ENCODE measurements at places on chromosomes 12 and 14.

DNA sequence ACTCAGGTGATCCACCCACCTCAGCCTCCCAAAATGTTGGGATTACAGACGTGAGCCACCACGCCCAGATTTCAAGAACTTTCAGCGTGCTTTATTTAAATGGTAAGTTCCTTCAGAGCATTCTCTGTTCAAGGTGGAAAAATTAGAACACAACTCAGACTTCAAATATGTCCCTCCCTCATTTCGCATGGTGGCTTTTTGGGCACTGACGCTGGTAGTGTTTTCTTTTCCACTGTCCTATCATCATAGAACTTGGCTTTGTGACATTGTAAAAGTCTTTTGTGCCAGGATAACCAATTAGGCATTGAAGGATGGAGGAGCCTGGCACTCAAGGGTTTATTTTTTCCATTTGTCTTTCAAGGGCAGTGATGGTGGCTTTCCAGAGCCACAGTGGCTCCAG lies 190.8 kb downstream of the NUAK1 start:
- no peak for DNase-seq

- no peak for DNase-seq
These were observed 42.6 kb downstream of the TRAFD1 start for GRCh38 chr12:112167718-112168525.

DNA sequence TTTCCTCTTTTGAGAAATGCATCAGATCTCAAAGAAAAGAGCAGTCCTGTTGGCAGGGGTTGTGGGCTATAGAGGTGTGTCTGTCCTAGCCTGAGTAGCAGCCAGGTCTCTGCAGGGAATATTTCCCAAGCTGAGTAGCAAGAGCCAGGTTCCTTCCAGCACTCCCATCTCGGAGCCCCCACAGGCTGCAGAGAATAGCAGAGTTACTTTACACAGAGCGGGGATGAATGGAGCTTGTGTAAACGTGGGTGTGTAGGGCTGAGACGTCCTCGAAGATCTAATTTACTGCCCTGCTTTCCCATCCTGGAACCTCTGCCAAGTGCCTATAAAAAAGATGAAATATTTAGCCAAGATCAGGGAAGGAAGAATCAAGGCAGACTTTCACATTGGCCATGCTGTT lies 156.6 kb downstream of the TSPAN9 start:
- DNase-seq: no peak

DNA sequence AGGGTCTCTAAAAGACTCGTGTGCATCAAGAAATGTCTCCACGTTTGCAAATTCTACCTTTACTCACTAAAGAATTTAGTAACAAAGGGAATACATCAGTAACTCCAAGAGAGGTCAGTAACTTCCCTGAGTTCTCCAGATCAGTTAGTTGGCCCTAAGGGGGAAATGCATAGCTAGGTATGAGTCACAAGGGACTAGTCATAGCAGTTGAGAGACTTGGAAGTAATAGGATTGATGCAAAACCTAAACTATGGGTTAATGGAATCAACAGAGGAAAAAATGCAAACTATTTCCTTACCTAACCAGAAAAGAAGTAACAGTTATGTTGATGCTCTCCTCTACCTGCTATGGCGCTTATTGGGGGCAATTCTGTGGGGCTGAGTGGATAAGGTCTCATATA lies 148.8 kb upstream of the GARIN6 start:
- no peak for DNase-seq

DNA sequence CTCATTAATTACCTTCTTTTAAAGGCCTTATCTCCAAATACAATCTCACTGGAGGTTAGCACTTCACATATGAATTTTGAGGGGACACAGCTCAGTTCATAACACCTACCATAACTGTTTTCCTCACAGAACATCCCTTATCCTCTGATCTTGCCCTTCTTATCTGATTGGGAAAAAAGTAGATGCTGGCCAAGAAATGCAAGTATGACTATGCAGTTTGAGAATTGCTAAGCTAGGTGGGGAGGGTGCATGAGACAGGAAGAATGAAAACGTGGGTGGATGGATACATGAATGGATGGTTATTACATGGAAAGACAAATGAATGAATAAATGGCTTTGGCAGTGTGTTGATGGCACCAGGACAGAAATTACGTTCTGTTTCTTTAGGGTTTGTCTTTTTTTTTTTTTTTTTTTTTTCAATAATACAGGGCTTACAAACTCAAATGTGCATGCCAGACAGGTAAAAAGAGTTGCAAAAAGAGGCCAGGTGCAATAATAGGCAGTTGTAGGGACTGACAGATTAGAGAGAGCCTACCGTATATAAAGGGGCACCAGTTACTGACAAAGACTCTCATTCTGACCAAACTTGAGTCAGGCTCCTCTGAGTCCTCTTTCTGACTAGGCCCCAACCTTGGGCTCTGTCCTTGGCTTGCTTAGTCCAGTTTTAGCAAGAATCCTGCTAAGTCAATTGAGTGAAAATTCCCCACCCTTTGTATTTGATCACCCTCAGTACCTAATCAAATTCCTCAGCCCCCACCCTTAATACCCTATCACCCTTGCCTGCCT lies 304.9 kb downstream of the ZFP36L1 start:
- no peak for DNase-seq

DNA sequence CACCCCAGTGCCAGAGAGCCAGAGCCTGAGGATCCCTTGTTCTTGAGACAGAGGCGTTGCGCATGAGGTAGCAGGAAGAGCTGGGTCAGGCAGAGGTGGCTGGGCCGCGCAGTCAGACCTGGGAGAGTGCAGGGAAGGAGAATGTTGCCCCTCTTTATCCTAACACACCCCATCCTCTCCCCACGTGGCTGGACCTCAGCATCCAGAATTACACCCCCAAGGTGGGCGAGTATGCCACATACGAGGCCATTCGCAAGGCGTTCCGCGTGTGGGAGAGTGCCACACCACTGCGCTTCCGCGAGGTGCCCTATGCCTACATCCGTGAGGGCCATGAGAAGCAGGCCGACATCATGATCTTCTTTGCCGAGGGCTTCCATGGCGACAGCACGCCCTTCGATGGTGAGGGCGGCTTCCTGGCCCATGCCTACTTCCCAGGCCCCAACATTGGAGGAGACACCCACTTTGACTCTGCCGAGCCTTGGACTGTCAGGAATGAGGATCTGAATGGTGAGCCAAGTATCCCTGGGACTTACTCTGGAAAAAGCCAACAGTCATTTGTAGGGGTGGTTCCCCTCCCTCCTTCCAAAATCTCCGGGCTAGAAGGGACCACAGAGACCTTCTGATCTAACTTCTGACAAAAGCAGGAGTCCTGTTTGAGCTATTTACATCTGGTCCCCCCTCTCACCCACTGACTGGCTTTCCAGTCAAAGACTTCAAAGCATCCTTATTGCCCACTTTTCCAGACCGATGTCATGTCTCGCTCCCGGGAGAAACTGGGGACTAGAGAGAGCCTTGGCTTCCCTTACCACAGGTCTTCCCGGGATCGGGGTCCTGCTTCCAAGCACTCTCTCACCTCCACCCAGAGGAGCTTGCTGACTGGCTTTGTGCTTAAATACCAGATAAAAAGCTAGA lies 6.1 kb downstream of the MMP14 start:
- DNase-seq: no peak

Measured in right hindlimb (tissue), 1 donor.